ENCODE measurements at places on chromosomes 2 and 18.

DNA sequence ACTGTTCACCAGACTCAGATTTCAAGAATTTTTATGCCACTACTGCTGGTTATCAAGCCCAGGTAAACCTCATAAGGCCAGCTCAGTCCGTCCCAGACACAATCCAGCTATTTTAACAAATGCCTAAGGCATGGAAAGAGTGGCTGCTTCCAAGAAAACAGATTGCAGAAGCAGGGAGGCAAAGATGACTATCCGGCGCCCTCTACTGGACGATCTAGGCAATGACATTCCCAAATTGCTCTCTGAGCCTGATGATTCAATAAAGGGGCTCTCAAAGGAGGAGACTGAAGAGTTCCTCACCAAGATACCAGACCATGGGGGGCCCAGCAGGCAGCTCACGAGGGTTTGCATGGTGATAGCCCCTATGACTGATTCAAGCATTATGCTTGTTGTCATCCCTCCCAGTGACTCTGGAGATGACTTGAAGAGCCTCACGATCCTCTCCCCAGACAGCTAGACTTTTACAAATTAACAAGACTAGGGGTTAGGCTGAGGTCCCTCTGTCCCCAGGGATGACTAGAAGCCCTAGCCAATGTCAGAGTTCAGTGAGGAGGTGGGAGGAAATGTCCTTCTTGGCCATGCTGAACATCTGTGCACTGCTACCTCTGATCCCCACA is 25.0 kb downstream of the SERPINB8 start:
- peak; percentile 11 for DNase-seq

DNA sequence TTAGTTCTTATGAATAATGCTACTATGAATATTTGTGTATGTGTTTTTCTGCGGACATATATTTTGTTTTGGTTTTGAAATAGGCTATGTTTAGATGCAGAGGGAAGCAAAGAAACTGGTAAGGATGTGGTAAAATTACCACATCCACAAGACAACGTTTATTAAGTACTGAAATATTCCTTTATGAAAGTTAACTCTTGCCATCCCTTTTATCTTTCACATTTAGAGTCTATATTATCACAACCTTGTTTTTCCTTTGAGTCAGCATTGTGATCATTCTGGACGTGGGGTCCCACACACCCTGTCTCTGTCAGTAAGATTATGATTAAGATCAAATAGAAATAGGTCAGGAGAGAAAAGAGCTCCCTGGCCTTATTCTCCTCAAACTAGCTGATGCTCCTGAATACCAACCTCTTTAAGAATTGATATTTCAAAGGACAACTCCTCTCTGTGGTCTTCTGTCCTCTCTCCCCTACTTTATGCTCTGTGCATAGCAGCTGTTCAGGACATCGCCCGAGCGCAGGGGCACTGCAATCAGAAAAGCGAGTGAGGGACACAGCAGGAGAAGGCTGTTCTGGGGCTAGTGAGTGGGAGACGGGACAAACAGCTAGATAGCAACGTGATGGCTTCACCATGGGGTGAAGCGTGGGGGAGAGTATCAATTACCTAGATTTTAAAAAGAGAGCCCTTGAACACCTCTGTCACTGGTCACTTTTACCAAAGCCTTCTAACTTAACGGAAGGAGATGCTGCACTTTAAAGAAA is 12.2 kb downstream of the METAP1D start:
- DNase-seq, result no peak

GRCh38 chr2:218962859-218963492 is 3.5 kb downstream of the CDK5R2 start:
- DNase-seq, result peak; percentile 82

DNA sequence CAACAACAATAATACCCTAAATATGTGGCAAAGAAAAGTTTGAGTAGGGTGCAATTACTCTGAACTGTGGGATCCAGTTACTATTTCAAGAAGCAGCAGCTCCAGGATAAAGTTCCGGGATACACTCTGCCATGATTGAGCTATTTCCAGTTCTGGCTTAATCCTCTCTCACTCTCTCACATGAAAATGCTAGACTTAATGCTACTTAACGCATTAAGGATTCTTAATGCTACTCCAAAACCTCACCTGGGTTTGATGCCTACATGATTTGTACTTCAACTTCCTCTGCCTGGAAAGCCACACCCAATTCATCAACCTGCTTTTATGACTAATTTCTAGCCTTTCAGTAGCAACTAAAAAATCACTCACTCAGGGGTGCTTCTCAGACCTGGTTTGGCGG is 151.1 kb upstream of the HNMT start:
- no peak for DNase-seq

Measured in HuH-7.5 (cell line).